ENCODE measurements at places on chromosomes 6 and 20.

DNA sequence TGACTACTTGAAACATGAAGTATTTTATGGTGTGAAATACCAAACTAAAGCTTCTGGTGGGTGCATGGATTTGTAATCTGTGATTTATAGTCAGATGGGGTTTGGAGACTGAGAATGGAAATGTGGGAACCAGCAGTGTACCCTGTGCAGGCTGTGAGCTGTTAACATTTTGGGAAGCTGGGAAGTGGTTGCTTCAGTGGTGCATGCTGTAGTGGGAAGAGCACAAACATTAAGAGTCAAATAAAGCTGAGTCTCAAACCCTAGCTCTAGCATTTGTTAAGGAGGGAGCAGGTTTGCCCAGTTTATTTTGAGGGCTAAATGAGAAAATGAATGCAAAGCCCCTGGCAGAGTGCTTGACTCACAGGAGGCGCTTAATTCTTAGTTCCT lies 235.7 kb downstream of the ZFAND3 start:
- DNase-seq: no peak

DNA sequence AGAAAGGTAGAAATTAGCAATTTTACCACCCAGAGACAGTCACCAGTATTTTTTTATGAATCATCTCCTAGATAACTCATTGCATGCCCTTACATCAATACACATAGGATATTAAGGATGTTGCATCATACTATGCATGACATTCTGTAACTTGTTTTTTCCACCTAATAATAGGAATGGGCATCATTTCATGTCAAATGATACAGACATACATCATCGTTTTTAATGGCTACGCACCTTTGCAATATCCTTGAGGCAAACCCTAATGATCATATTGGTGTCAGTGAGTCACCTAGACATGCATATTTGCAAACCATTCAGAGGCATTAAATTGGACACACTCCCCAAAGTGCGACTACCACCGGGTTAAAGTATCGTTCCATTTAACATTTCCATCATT lies 309.7 kb upstream of the AGPAT4 start:
- no peak for DNase-seq

DNA sequence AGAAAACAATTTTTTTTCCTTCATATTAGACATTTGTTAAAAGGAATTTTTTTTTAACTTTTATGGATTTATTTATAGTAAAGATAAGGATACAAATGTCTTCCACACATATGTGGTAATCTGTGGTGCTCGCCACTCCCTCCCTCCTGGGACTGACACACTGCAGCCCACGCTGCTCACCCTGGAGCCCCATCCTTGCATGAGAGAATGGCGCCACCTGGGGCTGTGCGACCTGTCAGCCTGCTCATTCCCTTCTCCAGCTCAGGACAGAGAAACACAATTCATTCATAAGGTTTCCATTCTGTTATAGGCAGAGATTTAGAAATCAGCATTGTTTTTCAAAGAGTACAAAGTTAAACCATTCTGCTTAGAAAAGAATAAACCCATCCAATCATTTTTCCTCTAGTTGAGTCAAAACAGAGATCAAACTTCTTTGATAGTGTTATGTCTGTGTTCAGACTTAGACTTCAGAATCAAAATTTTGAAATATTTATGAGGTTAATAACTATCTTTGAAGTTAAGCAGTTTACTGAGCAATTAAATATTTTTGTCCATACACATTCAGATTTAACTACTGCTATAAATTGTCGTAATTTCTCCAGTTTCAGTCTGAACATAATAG lies 42.8 kb upstream of the DYNLRB1 start:
- peak; percentile 13 for DNase-seq

- peak; percentile 49 for DNase-seq
Measured at GRCh38 chr6:107418118-107418517, 41.2 kb downstream of the PDSS2 start.

GRCh38 chr6:142489722-142490610 lies 188.2 kb downstream of the ADGRG6 start:
- no peak for DNase-seq

Measured in HCEC 1CT (cell line).